Panc1 (cell line): ENCODE measurements at places on chromosomes 11 and 22.
A peak's percentile ranks its signal among the peaks of the same experiment; 100 is the strongest.

GRCh38 chr22:48089601-48090331, 1327.3 kb downstream of the TBC1D22A start:
- no peak for DNase-seq

DNA sequence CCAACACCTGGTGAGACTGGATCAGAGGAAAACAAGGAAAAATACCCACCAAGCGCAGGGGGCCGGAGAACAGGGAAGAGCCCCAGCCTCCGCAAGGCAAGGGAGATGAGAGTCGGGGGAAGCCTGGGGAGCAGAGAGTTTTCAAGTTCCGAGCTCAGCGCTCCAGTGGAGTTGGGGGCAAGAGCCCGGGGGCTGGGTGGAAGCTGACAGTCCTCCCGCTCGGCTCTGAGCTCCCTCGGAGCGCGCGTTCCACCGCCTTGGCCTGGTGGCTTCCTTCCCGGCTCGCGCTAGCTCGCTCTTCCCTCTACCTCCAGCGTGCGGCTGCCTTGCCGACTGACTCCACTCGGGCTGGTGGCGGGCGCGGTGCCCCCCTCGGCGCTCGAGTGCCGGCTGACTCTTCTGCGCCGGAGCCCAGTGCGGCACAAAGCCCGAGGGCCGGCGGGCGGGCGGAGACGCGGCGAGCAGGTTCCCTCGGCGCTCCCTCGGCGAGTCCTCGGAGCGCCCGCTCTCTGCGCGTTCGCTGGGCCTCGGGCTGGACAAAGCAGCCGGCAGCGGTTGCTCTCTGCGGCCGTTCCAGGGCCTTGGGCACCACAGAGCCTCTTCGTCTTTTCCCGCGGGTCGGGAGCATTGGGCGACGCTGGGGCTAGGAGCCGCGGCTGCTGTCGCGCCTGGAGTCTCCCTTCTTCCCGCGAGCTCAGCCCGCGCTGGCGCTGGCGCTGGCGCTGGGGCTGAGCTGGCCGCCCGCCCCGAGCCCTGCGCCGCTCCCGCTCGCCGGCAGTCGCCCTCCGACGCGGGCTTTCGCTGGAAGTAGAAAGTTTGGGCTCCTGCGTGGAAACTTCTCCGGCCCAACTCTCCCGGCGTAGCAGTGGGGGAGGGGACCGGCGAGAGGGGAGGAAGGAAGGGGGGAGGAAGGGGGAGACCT, 1.0 kb downstream of the PAX6 start:
- no peak for DNase-seq

GRCh38 chr11:13487661-13488030, 8.2 kb downstream of the PTH start:
- DNase-seq = no peak

- no peak for DNase-seq
Observed at GRCh38 chr22:24554313-24555164, at the start of gene GUCD1. GUCD1 (minus strand) TSS chr22:24555138; CDS start chr22:24554991, 147 bp downstream.

- no peak for DNase-seq
Observed at GRCh38 chr22:19290400-19291217, 910 bp downstream of the CLTCL1 start.

GRCh38 chr11:100739666-100740065, 52.6 kb downstream of the ARHGAP42 start:
- peak; percentile 64 for DNase-seq

GRCh38 chr11:73283276-73284000, 11.3 kb downstream of the P2RY6 start:
- DNase-seq = no peak

DNA sequence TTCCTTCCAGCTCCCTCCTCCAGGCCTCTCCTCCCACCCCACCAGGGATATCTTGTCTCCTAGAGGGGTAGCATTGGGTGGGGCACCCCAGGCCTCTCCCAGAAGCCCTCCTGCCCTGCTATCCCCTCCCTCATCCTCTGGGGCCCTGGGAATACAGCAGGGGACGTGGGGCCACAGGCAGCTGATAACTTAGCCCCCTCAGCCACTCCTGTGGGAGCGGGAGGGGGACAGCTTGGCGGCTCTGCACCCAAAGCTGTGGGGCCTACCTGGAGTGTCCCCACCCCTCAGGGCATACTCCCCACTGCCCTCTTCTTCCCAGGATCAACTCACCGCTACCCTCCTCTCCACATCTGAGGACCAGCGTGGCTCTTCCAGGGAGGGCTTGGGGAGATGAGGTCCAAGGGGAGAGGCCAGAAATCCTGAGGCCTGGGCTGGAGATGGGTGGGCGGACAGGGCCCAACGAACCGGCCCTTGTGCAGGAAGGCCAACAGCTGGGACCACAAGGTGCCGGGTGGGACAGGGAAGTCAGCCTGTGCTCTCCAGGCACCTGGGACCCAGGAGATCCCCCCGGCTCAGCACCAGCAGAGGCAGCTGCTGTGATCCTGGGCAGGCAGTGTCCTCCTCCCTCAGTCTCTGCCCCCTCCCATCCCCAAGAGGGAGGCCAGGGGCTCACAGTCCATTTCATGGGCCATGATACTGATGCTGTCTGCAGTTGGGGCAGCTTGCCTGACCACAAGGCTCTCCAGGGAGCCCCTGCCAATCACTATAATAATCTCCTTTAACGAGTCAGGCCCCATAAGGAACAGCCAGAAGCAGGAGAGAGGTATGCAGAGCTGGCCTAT, 23.2 kb downstream of the NEAT1 start:
- no peak for DNase-seq

GRCh38 chr11:118318124-118318523, 13.6 kb downstream of the CD3E start:
- DNase-seq = no peak

DNA sequence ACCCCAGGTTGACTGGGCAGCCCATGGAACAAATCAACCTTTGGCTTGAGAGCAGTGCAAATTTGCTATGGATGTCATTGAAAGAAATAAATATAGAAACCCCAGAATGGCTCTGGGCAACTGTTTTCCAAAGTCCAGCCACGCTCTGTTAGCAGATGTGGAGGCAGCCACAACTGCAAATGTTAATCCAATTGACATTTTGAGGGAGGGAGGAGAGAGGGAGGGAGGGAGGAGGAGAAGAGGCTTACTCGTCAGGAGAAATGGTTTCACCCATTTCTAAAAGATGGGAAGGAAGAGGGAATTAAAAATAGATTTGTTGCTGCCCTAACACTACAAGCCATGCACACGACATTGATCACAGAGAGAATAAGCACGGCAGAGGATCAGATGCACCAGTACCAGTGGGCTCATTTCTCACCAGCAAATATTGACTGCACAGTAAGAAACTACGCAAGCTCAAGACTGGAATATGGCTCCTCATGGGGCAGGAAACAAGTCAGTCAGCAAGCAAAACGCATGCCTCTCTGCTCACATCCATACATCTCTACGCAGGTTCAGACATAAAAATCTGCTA, 229.1 kb downstream of the LARGE1 start:
- DNase-seq = no peak

GRCh38 chr11:23509023-23509422, 648.7 kb upstream of the CCDC179 start:
- DNase-seq = no peak

DNA sequence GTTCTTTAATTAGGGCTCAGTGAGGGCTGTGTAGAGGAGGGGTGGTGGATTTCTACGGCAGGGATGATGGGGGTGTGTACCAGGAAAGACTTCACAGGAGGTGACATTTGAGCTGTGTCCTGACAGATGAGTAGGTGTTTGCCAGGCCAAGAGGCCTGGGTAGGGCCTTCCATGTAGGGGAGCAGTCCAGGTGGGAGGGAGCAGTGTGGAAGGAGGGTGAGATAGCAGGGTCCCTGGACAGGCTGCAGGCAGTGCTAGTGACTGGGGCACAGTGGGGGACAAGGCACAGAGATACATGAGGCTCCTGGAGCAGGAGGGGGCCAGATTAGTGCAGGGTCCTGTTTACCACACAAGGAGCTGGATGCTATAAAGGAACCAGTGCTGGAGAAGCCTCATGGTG, 147.9 kb upstream of the CADM1 start:
- DNase-seq = no peak

DNA sequence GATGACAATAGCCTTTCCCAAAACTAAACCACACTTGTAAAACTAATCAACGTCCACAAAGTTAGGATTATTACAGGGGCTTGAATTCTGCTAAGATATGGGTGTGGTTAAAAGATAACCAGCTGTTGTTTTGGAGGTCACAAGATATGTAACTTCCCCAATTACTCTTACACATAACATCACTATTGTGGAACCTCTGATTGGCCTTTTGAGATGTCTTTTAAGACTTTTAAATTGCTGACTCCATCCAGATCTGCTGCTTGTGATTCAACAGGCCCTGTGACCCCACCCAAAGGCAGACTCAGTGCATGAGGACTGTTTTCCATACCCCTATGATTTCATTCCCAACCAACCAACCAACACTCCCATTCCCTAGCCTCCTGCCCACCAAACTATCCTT, 893.9 kb downstream of the OPCML start:
- no peak for DNase-seq

GRCh38 chr11:73194034-73194507, 24.0 kb upstream of the P2RY2 start:
- DNase-seq = no peak

GRCh38 chr11:6371825-6372224, 18.4 kb upstream of the SMPD1 start:
- no peak for DNase-seq

DNA sequence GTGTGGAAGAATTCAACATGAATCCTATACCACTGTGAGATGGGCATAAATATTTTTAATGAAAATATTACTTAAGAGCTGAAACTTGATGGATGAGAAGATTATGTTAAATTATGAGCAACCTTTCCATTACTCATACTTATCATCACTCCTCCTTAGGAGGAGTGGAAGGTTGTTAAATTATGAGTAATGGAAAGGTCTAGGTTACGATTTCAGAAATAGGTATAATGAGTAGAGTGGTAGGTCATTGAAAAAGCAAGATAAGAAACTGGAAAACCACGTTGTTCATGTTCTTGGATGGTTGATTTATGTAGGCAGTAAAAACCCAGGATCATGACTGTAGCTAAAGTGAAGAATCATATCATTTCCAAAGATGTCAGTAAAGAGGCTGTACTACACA, 973.2 kb upstream of the RAG2 start:
- DNase-seq = no peak

DNA sequence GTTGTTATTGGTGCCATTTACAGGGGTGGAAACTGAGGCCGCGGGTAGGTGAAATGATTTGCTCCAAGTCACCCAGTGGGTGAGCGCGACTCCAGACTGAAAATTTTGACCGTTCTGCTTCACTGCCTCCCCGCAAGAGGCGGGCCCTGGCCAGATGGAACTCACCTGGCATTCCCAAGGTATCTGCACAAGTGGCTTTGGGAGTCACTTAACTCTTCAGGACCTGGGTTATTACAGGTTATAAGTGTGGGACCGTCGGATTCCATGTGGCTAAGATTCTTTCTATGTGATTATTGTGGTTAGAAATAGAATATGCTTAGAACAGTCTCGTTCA, 598 bp downstream of the CABIN1 start:
- no peak for DNase-seq

DNA sequence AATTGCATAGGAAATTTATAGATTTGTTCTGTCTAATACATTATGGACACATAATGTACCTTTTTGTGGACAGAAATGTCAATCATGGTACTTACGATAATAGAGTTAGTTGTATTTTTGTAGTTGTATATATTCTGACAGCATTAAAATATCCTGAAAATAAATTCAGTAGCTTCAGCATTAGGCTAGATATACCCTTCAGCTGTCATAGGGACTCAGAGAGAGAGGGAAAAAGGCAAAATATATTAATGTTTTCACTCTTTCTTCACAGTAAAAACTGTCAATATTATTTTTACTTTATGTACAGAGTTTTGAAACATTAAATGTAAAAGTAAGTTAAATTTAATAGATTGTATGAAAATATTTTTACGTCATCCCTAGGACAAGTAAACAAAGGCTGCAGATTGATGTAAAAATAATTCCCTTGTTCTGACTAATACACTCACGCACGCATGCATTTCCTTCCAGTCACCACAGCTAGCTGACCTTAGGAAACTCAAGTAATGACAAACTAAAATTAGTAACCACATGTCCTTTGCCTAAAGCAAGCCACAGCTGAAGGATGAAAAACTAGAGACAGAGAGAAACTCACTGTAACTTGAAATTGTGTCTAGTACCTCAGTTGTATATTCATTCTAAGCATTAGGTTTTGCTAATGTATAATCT, 104.7 kb upstream of the CARD18 start:
- peak; percentile 88 for DNase-seq

DNA sequence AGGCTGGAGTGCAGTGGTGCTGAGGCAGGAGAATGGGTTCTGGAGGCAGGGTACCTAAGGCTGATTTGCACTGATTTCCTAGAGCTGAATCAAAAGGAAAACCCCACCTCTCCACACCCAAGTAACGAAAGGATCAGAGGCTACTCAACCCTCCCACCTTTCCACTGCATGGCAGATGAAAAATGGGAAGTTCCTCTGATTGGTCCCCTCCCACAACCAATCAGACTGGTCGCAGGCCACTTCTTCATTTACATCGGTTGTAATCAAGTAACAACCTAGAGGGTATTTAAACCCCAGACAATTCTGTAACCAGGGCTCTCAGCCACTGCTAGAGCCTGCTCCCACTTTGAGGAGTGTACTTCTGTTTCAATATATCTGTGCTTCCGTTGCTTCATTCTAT, 18.6 kb upstream of the PARVB start:
- DNase-seq = no peak

- DNase-seq = no peak
Observed at GRCh38 chr22:32932176-32932575, 126.0 kb downstream of the SYN3 start.

GRCh38 chr22:30270832-30271231, 4.2 kb upstream of the OSM start:
- DNase-seq = no peak

DNA sequence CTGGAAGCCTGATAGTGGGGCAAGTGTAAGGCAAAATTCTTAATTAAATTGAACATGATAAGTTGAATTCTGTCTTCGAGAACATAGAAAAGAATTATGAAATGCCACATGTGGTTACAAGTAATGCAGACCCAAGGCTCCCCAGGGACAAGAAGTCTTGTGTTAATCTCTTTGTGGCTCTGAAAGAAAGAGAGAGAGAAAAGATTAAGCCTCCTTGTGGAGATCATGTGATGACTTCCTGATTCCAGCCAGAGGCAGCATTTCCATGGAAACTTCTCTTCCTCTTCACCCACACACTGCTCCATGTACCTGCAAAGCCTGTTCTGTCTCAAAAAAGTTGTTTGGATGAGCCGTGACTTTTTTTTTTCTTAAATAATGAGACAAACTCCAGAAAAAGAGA, 1.9 kb upstream of the TYR start:
- no peak for DNase-seq

- DNase-seq = no peak
Observed at GRCh38 chr11:17415523-17416104, 27.2 kb upstream of the KCNJ11 start.

DNA sequence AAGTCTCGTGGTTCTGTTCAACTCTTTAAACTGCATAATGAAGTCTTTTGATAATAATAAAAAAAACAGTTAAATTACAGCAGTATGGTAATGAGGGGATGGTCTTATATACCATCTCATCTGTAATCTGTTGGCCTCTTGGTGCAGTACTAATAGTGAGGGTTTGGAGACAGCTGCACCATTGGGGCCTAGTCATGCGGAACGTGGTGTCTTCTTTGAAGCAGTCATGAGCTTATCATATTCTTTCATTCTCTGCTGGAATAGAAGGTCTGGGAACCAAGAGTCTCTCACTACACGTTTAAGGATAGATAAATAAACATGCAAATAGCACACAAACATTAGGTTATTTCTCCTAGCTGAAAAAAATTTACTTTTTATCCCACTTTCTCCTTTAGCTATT, 40.9 kb upstream of the OR9Q1 start:
- no peak for DNase-seq
